ENCODE measurements at places on chromosomes 16 and 17.

DNA sequence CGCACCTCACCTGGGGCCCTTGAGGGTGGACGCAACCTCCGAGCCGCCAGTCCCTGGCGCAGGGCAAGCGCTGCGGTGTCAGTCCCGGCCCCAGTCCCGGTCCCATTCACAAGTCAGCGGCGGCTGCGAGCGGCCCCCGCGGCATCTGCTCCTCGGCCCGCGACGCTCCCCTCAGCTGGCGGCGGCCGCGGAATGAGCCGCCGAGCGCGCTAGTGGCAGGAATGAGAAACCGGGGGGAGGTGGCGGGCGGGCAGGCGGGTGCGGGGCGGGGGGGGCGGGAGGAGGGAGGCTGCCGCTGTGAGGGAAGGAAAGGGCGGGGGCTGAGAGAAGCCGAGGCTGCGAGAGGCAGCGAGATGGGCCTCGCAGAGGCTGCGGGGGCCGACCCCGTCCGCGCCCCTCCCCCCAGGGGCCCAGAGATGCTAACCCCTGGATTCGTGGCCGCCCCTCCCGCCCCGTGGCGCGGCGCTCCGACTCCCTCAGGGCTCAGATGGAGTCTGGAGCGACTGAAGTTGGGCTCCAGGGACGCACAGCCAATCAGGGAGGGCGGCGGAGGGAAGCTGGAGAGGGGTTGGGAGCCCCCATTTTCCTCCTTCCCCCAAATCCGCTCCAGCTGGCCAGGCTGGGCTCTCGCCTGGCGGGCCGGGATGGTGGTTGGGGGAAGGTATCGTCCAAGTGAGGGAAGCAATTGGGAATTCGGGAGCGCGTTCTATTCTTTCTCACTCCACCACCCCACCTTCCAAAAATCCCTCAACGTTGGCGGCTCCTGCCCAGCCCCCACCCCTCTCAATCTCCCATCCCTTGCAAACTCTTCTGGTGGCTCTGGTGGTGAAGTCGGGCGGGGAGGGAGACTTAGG lies at the start of gene CDH11:
Gene CDH11 (minus strand): TSS at position 194 of the 854 bp plus-strand sequence. CDS start 117,194 bp downstream, outside the sequence.
- DNase-seq = no peak

DNA sequence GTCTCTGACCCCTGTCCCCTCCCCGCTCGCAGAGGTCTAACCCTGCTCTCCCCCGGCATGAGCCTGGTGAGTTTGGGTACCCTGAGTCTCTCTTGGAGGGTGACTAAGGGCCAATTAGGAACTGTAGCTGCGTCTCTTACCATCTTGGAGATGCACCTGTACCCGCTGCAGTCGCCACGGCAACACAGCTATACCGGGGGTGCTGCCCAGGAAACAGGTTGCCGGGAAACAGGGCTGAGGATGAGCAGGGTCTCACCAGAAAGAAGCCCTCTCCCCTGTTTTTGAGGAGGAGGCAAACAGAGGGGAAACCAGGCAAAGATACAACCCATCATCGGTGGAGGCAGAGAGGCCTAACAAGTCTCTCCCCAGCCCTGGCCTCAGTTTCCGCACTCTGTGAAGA lies 140.2 kb downstream of the TMEM132E start:
- DNase-seq = no peak

DNA sequence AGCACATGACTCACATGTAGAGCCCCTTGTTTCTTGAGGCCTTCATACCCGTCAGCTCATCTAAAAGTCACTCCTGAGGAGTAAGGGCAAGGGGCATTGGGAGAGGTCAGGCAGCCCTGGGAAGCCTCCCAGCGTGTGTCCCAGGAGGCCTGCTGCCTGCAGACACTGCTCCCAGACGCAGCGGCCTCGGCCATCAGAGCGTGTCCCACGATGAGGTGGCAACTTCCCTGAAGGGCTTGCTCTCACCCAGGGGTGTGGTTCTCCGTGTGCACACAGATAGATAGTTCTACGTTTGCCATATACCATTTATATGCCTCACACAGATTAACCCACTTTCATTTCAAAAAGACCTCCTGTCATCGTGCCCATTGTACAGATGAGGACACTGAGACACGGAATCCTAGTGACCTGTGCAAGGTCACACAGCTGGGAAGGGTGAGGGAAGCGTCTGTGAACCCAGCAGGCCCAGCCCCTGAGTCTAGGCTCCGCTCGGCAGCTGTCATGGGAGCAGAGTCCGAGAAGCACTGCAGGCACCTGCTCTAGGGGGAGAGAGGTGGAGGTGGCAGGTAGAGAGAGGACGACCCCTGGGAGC lies 8.3 kb downstream of the TUBB3 start:
- DNase-seq = no peak

DNA sequence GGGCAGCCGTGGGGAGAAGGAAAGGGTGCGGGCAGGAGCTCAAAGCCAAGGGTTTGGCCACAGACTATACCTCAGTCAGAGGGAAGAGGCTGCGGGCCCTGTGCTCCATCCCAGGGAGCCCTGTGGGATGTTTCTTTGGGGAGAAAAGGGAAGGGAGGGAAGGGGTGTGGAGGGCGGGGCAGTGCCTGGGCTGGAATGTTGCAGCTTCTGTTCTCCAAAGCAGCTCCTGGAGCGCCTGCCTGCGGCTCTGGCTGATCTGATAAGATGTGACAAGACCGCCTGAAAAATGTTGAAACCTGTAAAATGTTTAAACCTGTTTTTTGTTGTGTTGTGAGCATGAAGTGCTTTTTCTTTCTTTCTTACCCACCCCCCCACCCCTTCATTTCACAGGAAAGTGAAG lies 32.8 kb downstream of the WNT3 start:
- no peak for DNase-seq

DNA sequence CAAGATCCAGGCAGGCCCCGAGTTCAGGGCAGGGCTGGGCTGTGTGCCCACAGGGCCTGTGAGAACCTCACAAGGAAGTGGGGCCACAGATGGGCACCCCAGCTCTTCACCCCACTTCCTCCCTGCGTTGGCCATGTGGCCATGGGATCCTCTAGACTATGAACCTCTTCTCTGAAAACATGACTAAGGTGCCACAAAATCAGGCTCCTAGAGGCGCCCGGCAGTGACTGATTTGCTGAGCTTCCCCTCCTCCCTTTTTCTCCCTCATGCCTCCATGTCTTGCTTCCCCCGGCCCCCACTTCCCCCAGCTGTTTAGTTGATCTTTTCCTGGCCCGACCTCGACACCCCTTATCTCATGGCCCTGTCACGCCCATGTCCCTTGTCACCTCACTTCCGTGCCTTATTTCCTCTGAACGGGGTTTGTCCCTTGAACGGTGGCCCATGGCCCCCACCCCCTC lies 87.1 kb downstream of the KCNJ12 start:
- DNase-seq = no peak

DNA sequence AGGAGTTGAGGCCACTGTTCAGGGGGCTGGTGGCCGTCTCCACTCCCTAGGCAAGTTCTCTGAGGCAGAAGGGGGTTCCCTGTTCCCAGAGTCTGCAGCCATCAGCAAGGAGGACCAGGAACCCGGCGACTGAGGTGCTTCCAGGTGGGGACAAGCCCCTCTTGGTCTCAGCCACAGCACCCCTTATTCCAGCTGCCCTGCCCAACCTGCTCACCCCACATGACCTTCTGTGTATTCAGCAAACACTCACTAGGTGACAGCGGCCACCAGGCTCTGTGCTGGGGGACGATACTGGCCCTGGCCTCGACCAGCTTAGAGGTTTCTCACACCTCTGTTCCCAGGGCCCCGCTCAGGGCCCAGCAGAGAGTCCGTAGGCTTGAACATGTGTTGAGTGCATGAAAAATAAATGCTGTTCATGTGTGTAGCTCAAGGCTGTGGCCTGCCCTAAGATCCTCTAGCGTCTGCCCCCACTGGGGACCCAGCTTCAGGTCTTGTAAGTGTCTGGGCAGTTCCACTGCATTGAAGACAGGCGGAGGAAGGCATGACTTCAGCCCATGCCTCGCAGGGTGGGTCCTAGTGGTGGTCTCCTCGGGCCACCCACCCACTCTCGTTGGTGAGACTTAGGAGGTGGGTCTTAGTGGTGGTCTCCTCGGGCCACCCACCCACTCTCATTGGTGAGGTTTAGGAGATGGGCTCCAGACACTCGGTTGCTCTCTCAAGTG lies 44.2 kb downstream of the NT5M start:
- DNase-seq = no peak

GRCh38 chr17:1186214-1186820 lies 6.5 kb upstream of the ABR start:
- DNase-seq = no peak

DNA sequence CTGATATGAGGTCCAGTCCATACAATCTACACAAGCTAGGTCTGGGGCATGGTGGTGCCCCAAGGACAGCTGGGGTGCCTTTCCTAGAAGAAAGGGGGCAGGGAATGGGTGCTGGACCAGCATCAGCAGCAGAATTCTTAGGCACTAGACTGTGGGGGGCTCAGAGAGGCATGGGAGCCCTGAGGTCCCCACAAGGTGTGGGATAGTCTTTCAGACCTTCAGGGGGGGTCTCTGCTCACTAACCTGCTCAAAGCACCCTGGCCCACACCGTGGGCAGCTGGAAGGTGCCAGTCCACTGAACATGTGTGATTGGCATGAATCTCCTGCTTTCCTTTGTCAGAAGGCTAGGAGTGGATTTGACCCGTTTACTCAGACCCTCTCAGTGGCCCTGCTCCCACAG lies 26.1 kb upstream of the C16orf78 start:
- DNase-seq = no peak

GRCh38 chr16:75042426-75043174 lies 43.8 kb downstream of the ZNRF1 start:
- DNase-seq = no peak

DNA sequence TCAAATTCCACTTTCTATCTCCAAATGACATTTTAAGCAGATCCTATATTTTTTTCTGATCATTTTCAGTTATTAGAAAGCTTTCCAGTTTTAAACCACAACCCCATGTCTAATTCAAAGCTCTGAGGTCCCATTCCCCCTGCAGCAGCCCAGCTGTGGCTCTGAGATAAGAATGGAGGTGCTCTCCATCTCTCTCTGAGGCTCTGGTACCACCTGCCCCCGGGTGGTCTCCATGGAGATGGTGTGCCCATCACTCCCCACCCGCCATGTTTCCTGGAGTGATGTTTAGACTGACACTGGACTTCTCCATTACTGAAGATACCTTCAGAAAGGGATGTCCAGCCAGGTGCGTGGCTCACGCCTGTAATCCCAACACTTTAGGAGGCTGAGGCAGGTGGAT lies 68.1 kb upstream of the SEC14L1 start:
- no peak for DNase-seq

DNA sequence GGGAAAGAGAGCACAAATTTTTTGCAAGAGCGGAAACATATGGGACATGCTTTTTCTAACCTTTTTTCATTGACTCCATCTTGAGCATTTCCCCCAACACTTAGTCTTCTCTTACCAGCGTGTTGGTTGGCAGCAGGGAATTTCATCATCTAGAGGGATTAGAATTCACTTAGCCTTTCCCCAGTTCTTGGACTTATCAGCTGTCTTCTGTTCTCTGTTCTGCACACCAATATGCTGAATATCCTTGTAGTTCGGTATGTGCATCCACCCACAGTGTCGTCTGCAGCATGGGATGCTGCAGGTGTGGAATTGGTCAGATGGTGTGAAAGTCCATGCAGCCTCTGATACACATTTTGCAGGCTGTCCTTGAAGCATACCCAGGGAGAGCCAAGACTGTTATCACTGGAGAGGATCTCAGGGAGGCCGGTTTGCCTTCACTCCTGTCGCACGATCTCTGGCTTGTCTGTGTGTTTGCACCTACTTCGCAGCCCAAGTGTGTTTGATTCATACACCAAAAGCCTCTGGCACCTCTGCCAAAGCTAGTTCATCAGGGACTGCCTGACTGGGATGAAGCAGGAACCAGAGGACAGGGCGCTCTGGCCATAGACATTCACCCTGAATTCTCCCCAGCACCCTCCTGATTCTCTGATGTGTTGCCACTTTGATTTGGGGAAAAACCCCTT lies 93.3 kb downstream of the SOCS1 start:
- no peak for DNase-seq

DNA sequence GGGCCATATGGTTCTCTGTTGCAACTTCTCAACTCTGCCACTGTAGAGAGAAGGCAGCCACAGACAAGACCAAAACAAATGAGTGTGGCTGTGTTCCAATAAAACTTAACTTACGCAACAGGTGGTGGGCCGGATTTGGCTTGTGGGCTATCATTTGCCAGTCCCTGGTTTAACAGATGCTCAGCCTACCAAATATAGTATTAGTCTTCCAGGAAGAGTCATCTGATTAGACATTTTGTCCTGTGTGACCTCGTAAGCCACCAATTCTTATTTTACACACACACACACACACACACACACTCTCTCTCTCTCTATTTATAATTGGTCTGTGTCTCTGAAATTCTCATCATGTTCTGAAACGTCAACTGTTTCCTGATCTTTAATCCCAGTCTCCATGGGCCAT lies 245.9 kb downstream of the XYLT1 start:
- DNase-seq = peak; percentile 83

DNA sequence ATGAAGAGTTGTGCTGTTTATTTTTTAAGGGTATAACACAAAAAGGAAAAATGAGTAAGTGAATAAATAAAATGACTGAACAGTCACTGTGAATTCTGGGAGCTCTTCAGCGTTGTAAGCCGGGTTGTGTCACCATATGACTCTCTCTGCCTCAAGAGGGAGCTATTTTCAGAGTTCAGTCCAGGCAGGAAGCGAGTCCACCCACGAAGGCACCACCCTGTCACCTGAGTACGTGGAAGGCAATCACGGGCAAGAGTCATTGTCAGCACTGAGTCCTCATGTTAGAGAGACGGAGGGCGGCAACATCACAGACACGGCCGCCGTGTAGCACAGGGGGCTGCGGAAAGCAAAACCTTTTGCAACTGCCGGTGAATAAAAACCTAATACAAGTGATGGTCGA lies 227.6 kb downstream of the UTP18 start:
- DNase-seq = no peak

DNA sequence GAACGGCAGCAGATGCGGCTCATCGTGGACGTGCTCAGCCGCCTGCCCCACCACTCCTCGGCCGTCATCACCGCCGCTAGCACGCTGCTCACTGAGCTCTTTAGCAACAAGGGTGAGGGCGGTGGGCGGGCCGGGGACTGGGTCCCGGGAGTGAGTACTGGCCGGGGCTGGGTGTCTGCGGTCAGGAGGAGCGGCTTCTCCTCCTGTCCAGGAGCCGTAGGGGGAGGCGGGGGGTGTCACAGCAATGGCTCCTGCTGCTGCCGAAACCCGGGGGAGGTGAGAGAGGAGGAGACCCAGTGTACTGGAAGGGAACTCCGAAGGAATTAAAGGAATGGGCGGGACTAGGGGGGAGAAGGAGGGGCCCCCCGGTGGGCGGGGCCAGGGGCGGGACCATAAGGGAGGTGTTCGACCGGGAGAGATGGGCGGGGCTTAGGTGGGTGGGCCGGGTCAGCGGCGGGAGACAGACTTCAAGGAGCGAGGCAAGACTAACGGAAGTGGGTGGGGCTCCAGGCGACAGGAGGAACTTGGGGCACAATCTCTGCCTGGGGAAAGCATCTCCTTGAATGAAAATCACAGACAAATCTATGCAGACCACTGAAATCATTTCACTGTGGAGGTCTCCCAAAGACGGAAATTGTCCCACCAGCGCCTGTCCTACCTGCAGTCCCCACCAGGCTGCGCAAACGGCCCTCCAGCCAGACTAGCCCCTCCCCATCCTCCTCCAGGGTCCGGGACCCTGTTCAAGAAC lies 2.4 kb downstream of the NAGS start:
- peak; percentile 98 for DNase-seq

Data from HL-60 (cell line).